ENCODE measurements at places on chromosomes 3 and 15.

DNA sequence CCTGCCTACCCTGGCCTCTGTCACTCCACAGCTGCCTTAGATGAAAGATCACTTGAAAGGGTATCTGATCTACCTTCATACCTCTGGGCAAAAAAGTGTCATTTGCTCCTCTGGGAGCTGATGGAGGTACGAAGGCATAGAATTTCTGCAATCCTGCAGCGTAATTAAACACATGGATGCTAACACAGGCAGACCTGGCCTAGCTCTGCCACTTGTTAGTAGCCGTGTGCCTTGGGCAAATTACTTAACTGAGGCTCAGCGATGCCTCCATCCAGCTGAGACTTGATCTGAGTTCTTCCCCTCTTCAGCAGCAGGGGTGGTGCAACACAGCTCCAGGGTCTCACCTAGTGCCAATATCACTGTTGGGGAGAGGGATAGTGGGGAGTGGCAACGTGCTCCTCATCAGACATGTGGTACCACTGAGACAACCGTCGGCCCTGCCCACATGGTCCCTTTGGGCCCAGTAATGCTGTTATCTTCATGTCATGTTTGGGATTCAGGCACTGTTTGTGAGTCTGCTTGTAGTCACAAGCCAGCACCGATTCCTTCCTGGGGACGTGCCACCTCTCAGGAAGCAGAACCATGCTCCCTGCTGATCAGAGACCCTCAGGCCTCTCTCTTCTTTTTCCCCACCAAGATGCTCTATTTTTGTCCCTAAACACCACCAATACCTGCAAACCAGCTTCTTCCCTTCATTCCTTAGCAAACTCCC, 34.1 kb upstream of the PIAS1 start:
- DNase-seq, result no peak

DNA sequence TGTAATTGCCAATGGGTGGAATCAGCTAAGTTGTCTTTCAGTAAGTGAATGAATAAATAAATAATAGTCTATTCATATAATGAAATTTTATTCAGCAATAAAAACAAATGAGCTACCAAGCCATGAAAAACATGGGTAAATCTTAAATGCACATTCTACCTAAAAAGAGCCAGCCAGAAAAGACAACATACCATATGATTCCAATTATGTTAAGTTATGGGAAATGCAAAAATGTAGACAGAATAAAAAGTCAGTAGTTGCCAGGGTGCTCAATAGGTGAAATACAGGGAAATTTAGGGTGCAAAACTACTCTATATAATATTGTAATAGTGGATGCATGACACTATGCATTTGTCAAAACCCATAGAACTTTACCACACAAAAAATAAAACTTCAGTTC, 277.2 kb upstream of the EPHA6 start:
- DNase-seq, result no peak

GRCh38 chr3:52546111-52546901, 9.9 kb downstream of the UQCC5 start:
- DNase-seq, result no peak

- DNase-seq, result no peak
These were observed 9.4 kb downstream of the NAA50 start for GRCh38 chr3:113736548-113737089.

GRCh38 chr15:50335251-50335650, 19.7 kb downstream of the GABPB1 start:
- DNase-seq, result no peak

DNA sequence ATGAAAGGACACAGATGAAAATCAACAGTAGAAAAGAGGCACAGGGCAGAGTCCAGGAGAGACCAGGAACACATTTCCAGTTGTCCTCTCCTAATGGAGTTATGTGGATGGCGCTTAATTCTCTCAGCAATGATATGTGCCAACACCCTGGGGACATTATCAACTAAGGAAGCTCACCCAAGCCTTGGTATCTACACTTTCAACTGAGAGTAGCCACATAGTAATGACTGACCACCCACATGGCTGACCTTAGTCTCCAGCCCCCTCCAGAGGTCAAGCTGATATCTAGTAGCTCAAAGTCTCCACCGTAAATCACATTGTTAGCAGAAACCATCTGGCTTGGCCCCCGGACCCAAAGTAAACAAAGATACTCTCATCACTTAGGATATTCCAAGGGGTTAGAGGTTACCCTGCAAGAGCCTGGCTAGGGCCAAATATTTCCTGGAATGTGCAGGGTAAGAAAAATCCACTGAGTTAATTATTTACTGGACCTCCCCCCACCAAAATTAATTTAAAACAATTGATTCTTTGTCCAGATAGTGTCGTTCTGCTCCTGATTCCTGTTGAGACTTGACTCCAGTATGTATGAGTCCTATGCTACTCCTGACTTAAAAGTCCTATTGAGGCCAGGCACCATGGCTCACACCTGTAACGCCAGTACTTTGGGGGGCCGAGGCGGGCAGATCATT, 24.8 kb downstream of the GABRR3 start:
- DNase-seq, result no peak

DNA sequence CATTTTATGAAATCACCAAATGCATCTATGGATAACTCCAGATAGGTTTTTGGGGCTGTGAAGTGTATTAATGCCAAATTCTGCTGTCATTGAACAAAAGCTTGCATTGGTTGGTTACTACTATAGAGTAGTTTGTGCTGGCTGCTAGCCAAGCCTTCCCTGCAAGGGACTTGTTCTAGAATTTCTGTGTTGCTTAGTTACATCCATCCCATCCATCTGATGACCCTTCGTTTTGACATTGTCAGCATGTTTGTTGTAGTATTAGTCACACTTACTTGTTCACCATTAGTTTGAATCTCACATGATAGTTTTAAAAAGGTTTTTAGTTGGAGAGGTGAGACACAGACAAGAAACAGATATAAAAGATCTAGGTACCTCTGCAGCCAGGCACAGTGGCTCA, 7.0 kb upstream of the NIPA2 start:
- no peak for DNase-seq

GRCh38 chr3:185744997-185745843, 79.6 kb downstream of the IGF2BP2 start:
- DNase-seq, result no peak

GRCh38 chr3:58169371-58169770, 41.4 kb downstream of the DNASE1L3 start:
- DNase-seq, result no peak

- no peak for DNase-seq
These were observed 318.6 kb downstream of the FHIT start for GRCh38 chr3:60932643-60933042.

DNA sequence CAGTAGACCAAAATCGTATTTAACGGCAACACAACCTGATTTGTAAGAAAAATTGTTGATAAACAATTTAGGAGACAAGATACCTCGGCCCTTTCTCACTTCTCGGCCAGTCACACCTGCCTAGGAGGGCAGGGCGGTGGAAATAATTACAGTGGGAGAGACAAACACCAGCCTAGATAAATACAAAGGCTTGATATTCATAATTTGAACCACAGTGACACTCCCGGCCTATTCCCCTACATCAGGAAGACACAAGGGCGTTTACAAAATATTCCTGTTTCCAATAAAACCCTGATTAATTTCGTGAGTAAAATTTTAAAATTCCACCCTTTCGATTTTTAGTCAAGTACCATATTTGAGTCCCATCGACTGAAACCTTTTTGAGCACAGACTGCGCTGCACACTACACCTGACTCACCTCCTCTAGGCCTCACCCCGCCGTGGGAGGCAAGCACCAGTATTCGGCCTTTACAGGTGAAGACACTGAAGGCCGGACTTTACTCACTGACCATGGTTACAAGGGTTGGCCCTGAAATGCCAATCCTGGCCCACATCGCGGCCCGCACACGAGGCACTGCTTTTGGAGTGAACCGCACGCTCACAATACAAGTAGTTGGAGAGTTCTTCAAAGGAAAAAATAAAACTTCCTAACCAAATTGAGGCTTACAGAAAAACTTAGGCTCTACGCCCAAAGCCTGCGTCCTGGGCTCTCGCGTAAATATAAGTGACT, 794 bp downstream of the ARPP19 start:
- no peak for DNase-seq

- no peak for DNase-seq
These were observed 588.4 kb downstream of the NAALADL2 start for GRCh38 chr3:175447521-175447920.

- DNase-seq, result no peak
These were observed 11.3 kb upstream of the LIMD1 start for GRCh38 chr3:45583021-45583851.

- no peak for DNase-seq
These were observed 374.6 kb downstream of the EPHB1 start for GRCh38 chr3:135169651-135170050.

GRCh38 chr3:39168156-39168780, 14.9 kb upstream of the CSRNP1 start:
- DNase-seq, result no peak

DNA sequence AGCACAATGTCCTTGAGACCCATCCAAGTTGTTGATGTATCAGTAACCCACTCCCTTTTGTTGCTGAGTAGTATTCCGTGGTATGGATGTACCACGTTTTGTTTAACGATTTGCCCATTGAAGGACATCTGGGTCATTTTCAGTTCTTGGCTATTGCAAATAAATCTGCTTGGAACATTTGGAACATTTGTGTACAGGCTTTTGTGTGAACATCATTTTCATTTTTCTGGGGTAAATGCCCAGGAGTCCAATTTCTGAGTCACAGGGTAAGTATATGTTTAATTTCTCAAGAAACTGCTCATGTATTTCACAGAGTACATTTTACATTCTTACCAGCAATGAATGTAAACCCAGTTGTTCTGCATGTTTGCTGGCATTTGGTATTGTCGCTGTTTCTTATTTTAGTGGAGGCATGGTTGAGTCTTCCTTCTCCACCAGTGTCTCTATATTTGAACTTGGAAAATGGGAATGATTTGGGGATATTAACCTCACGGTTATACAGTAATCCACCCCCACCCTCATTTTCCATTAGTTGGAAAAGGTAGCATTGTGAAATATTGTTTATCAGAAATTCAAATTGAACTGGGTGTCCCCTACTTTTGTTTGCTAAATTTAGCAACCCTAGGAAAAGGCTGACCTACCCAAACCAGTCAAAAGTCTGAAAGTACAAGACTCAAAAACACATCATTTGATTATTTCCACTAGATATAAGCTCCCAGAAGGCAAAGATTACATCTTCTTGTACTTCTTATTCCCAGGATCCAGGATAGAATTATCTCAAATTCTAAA, 30.8 kb downstream of the POMGNT2 start:
- no peak for DNase-seq

GRCh38 chr3:29591579-29591978, 310.7 kb downstream of the RBMS3 start:
- no peak for DNase-seq

DNA sequence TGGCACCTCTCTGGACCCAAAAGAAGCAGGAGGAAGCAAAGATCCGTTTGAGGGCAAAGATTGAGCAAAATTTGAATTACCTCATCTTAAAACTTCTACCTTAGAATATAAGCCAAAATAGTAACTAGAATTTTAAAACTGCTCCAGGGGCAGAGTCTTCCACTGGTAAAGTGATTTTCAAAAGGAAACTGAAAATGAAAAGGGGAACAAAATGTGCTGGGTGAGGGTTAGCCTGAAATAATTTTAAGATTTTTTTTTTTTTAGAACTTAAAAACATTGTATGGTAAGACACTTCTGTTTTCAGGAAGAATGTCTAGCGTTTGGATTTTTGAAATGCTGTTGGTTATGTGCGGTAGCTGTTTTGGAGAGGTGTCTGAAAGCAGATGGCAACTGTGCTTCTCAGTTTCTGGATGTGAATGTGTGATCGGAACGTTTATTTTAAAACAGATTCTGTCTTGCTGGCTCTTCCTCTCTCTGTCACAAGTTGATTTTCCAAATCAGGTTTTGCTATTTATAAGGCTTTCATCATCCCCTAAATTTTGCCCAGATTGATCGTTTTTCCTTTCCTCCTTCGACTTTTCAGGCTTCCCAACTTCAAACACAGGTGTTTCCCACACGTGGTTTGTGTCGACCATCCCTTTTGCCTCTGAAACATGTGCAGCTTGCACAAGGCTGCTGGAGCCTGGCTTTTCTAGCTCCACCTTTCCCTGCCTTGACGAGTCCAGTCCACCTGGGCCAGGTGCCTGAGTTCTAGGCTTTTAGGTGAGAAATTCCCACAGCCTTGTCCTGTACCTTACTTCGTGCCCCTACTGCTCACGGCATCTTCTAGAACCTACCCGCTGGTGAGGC, 3.3 kb downstream of the LRRK1 start:
- no peak for DNase-seq

- no peak for DNase-seq
These were observed 39.3 kb downstream of the OSTN start for GRCh38 chr3:191238321-191238817.

- no peak for DNase-seq
These were observed 81.1 kb downstream of the BTD start for GRCh38 chr3:15682561-15683185.

GRCh38 chr3:170154569-170155143, 26.9 kb downstream of the PHC3 start:
- DNase-seq, result no peak

GRCh38 chr3:189143771-189144170, 28.0 kb upstream of the TPRG1 start:
- DNase-seq, result no peak

GRCh38 chr3:187237741-187238140, 40.5 kb downstream of the RTP1 start:
- DNase-seq, result no peak

GRCh38 chr15:49466119-49466518, 43.1 kb downstream of the FGF7 start:
- DNase-seq, result no peak

- no peak for DNase-seq
These were observed 39.9 kb downstream of the PLS1 start for GRCh38 chr3:142636050-142636449.

- no peak for DNase-seq
These were observed 152.9 kb downstream of the ATP10A start for GRCh38 chr15:25710184-25710583.

DNA sequence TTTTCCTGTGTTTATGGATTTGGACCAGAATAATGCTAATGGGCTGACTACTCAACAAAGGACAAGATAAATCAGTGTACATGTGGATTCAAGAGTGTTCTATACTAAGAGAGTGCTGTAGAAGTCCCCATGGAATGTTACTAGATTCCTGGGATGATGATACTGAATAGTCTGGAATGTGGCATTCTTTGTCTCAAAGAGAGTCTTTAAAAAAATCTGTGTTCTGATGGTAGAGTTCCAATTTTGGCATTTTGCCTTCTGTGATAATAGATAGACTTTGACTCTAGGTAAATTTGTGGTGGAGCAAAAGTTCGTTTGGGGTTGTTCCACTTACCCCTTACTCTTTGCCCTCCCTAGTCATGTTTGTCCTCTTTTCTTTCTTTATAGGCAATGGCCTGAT, 43.7 kb downstream of the NMD3 start:
- no peak for DNase-seq

GRCh38 chr3:151146071-151146730, 56.8 kb downstream of the GPR171 start:
- DNase-seq, result peak; percentile 57

- no peak for DNase-seq
These were observed 13.2 kb downstream of the ZDHHC3 start for GRCh38 chr3:44962621-44963393.

DNA sequence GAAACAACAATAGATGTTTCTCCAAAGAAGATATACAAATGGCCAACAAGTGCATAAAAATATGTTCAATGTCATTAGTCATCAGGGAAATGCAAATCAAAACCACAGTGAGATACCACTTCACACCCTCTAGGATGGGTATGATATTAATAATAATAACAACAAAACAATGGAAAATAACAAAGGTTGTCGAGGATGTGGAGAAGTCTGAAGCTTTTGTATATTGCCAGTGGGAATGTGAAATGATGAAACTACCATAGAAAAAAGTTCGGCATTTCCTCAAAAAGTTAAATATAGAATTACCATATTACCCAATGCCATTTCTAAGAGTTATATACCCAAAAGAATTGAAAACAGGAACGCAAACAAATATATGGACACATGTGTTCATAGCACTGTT, 10.8 kb downstream of the BHLHE40 start:
- DNase-seq, result no peak

All from iPS DF 19.7 (cell line).